ENCODE measurements at places on chromosomes 12 and 14. TPM values are rescaled to one million over a fixed set of nuclear protein-coding genes. Genes with fewer than 3 reads are reported as not detected.

GRCh38 chr12:115895247-115895646 lies 382.2 kb downstream of the MED13L start:
- H3K36me3 ChIP-seq: no peaks in the 10 kb centered on the region
- no peak overlapping the region for H3K4me3 ChIP-seq
- peaks cover 33% of the 10 kb centered on the region for H3K27me3 ChIP-seq
- no peak overlapping the region for H3K27ac ChIP-seq

DNA sequence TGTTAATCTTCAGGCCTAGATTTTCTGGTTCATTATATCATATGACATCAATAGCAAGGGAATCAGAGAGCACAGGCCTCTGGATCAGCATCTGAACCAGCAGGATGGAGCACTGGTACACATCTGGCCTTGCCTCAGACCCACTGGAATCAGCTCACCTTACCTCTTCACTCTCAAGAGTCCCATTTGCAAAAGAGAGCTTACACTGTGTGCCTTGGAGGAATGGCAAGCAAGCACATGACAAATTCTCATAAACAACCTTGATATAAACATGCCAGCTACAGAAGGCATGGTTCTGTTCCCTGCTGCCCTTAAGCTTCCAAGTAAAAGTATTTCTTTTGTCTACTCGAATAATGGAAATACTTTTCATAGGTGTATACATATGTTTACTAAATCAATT lies 128.6 kb upstream of the CPM start:
- no peak for DNase-seq
- H3K27ac ChIP-seq: no peak overlapping the region
- H3K36me3 ChIP-seq: no peaks in the 10 kb centered on the region
- H3K4me1 ChIP-seq: no peaks in the 10 kb centered on the region
- H3K4me3 ChIP-seq: no peak overlapping the region

Gene CFAP54
- 0.50 TPM for total RNA-seq

Gene KRT79
- not detected for total RNA-seq

DNA sequence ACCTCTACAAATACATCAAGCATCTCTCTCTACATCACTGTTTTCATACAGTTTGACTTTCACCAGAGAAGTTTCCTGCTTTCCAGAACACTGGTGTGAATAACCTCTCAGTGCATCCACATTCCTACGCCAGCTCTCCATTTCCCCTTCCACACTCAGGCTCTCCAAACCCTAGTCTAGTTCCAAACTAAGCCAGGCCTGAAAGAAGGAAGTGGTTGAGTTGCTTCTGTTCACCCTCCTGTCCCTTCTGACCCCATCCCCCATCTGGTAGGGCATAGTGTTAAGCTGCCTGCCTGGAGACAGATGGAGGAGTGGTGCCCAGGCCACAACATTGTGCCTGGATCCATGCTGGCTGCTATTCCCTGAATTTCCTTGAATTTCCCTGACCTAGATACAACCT lies 132.4 kb downstream of the GPR65 start:
- no peak overlapping the region for H3K4me3 ChIP-seq
- H3K36me3 ChIP-seq: peaks cover 2% of the 10 kb centered on the region
- H3K27ac ChIP-seq: no peak overlapping the region
- H3K27me3 ChIP-seq: no peaks in the 10 kb centered on the region
- DNase-seq: no peak
- no peaks in the 10 kb centered on the region for H3K4me1 ChIP-seq

GRCh38 chr12:78880078-78880477 lies 15.5 kb downstream of the SYT1 start:
- DNase-seq: no peak
- peaks cover 14% of the 10 kb centered on the region for H3K36me3 ChIP-seq
- H3K4me1 ChIP-seq: no peaks in the 10 kb centered on the region

GRCh38 chr14:22047115-22047514 lies 373.5 kb upstream of the OR4E1 start:
- H3K4me3 ChIP-seq: peak overlapping the region; percentile 15
- peaks cover 13% of the 10 kb centered on the region for H3K4me1 ChIP-seq
- DNase-seq: no peak
- no peaks in the 10 kb centered on the region for H3K36me3 ChIP-seq
- H3K27ac ChIP-seq: no peak overlapping the region

GRCh38 chr14:69880044-69880487 lies 850 bp downstream of the SMOC1 start:
- no peak overlapping the region for H3K4me3 ChIP-seq
- no peaks in the 10 kb centered on the region for H3K36me3 ChIP-seq
- no peak for DNase-seq
- no peak overlapping the region for H3K27ac ChIP-seq
- H3K27me3 ChIP-seq: peaks cover 43% of the 10 kb centered on the region
- H3K4me1 ChIP-seq: no peaks in the 10 kb centered on the region

All from natural killer cell treated with Interleukin-12 subunit alpha and Interleukin-12 subunit beta and Interleukin-15 and Interleukin-18, amount 100 ng/mL, for 72 hours (primary cell).